ENCODE measurements at places on chromosomes 3 and 15.

GRCh38 chr15:100602823-100603393, 519 bp downstream of the ASB7 start:
- peak; percentile 26 for DNase-seq

- no peak for DNase-seq
Measured at GRCh38 chr3:116129187-116129946, 315.9 kb downstream of the LSAMP start.

DNA sequence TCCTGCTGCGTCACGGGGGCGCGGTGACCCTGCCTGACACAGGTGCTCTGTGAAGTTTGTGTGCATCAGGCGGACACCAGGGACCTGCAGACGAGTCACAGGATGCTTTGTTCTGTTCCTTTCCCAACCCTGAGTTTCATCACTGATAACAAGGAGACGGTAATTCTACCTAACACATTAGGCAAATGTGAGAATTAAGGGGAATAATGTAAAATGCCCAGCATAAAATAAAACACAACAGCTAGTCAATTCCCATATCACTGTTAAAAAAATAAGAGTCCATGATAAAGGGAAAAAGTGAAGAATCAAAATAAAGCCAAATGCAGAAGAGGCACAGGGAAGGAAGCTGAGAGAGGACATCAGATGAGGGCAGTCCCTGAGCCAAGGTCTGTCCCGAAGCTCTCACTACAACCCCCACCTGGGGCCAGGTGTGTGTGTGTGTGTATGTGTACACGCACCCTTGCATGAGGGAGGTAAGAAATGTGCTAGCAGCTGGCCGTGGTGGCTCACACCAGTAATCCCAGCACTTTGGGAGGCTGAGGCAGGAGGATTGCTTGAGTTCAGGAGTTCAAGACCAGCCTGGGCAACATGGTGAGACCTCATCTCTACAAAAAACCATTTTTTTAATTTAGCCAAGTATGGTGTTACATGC, 27.5 kb downstream of the PLA2G4D start:
- DNase-seq: no peak

- DNase-seq: no peak
Measured at GRCh38 chr15:63046917-63047760, 4.6 kb downstream of the TPM1 start.

- DNase-seq: no peak
Measured at GRCh38 chr15:63482874-63483323, 21.5 kb upstream of the USP3 start.

- no peak for DNase-seq
Measured at GRCh38 chr15:67465196-67465952, 55.6 kb upstream of the C15orf61 start.

- no peak for DNase-seq
Measured at GRCh38 chr15:74201710-74202420, 722 bp downstream of the STRA6 start.

GRCh38 chr3:25834346-25834745, 44.5 kb downstream of the OXSM start:
- no peak for DNase-seq

- DNase-seq: no peak
Measured at GRCh38 chr3:125077864-125078263, 22.1 kb upstream of the HEG1 start.

GRCh38 chr15:23857028-23857641, 170.0 kb upstream of the NDN start:
- peak; percentile 25 for DNase-seq

- no peak for DNase-seq
Measured at GRCh38 chr3:39255503-39256325, 24.1 kb downstream of the CX3CR1 start.

DNA sequence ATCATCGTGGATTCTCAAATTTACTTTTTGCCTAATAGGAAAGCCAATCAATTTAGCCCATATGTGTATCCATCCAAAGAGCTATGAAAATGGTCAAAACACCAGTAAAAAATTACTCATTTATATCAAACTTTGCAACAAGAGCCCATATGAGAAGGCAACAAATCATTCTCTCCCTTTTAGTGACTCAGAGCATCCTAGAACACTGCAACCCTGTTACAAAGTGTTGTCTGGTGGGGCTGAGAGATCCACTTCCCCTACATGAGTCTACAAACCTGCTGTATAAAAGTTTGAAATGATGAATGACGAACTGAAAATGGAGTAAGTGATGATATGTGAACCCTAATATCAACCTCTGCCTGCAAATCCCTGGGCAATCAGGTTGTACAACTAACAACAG, 23.3 kb downstream of the PDZRN3 start:
- no peak for DNase-seq

- DNase-seq: no peak
Measured at GRCh38 chr3:8937064-8938020, 25.9 kb downstream of the RAD18 start.

DNA sequence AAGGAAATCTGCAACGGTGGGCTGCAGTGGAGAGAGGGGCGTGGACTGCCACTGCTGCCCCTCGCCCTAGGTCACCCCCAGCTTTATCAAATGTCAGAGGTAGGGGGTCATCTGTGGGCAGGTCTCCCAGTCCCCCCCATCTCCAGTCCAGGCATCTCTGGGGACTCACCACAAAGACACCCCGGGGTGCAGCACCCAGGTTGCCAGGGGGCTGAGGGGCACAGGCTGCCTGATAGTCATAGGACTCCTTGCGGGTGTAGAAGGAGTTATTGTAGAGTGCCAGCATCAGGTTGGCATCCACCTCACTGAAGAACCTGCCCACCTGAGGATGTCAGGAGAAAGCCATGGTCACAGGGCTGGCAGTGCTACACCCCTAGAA, 6.5 kb upstream of the TMEM115 start:
- no peak for DNase-seq

- DNase-seq: no peak
Measured at GRCh38 chr15:77984446-77984861, 93.1 kb downstream of the TBC1D2B start.

DNA sequence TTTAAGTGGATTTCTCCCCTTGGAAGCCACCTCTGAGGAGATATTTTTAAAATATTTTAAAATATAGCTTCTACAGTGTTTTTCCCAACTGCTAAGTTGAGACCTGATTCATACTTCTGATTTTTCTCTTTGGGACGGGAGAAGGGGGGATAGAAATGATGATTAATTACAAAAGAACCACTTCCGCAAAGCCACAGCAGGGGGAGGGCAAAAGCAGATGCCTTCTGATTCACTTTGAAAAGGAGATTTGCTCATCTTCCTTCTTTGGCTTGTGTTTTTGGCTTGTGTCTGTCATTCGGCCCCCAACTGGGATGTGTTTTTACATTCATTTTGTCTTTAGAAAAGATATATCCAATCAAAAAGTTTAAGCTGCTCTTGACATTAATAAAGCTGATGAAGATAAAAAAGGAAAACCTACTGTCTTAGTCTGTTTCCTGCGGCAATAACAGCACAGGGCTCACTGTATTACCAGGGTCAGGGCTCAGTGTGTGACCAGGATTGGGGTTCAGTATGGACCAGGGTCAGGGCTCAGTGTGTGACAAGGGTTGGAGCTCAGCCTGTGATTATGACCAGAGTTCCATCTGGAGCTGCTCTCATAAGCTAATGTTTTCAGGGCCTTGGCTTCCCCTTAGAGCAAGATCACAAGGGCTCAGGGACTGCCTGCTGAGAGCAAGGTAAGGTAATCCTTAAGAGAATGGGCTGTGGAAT, 223.2 kb downstream of the MTHFS start:
- DNase-seq: no peak

DNA sequence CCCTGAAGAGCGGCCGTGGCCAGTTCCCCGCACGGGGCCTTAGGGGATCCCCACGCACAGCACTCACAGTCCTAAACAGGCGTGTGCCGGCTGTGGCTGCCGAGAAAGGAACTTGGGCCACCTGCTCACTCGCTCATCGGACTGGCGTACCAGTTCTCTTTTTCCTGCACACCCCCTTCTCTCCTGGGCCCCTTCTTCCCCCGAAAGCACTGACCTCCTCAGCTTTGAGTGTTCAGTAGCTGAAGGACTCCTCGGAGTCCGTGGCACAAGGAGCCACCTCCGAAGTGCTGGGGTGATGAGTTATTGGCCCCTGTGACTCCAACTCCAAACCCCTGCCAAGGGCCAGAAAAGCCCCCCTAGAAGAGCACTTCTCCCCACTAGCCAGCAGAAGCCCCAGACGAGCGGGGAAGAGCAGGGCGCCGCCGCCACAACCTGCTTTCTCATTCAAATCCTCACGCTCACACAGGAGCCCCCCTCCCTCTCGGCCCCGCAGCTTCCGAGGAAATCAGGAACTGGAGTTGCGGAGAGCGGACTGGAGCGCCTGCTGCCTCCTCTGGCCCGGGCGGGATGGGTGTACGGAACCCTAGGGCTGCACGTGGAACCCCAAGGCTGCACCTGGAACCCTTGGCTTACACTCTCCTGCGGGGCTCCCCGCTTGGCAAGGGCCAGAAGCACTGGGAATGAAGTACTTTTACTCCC, at the start of gene PLCH1:
TSS of gene PLCH1 (minus strand) at position 446 of the 699 bp plus-strand sequence. CDS start 40,847 bp downstream, outside the sequence.
- peak; percentile 46 for DNase-seq

DNA sequence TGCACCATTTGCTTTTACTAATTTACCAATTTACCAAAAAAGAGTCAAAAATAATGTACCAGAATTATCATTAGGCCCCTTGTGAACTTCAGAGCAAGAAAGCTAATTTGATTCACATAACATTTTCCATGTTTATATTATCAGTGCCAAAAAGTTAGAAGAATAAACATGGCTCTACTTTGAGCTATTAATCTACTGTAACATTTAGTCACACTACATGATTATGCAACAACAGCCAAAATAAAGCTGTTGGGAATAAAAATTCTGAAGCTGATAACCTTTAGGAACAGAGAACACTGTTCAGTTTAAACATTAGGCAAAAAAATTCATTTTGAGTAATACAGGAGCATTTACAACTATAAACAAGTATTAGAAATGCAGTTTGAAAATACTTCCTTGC, 63.6 kb downstream of the PROS1 start:
- DNase-seq: no peak

- no peak for DNase-seq
Measured at GRCh38 chr3:65196663-65197062, 508.9 kb upstream of the ADAMTS9 start.

DNA sequence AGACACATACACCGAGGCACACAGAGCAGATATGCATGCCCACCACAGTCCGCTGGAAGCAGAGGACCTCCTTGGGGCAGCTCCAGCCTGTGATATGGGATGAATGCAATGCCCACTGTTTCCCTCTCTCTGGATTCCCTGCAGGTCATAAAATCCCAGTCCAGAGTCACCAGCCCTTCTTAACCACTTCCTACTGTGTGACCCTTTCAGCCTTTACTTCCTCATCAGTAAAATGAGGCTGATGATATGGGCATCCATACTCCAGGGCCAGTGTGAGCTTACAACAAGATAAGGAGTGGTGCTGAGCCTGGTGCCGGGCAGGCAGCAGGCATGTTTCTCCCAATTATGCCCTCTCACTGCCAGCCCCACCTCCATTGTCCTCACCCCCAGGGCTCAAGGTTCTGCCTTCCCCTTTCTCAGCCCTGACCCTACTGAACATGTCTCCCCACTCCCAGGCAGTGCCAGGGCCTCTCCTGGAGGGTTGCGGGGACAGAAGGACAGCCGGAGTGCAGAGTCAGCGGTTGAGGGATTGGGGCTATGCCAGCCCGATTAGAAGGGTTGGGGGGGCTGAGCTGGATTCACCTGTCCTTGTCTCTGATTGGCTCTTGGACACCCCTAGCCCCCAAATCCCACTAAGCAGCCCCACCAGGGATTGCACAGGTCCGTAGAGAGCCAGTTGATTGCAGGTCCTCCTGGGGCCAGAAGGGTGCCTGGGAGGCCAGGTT, at the start of gene GNAT1:
TSS of gene GNAT1 (plus strand) at position 675 of the 725 bp plus-strand sequence. CDS start 116 bp downstream, outside the sequence.
- DNase-seq: no peak

DNA sequence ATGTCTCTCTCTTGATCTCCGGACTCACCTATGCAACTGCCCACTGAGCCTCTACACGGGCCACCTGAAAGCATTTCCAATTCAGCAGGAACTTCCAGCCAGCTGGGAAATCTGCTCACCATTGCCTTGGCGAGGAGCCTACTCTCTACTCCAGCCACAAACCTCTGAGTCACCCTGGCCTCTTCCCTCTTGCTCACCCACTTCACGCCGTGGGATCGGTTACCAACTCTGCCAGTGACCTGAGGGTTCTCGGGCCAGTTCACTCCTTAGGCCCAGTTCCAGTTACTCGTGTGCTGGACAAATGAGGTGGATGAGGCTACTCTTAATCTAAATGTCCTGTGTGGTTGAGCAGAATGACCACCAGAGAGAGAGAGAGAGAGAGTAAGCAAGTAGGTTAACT, 70.1 kb downstream of the CEMIP start:
- DNase-seq: no peak

GRCh38 chr15:28022961-28023360, 76.2 kb downstream of the OCA2 start:
- no peak for DNase-seq

All from hematopoietic multipotent progenitor cell treated with erythropoietin and hydrocortisone succinate and interleukin-3 and kit ligand, for 8 days (in vitro differentiated cells).